ENCODE measurements at places on chromosomes 2 and 18.

- no peak for DNase-seq
Measured at GRCh38 chr2:172861656-172862476, 126.2 kb downstream of the RAPGEF4 start.

DNA sequence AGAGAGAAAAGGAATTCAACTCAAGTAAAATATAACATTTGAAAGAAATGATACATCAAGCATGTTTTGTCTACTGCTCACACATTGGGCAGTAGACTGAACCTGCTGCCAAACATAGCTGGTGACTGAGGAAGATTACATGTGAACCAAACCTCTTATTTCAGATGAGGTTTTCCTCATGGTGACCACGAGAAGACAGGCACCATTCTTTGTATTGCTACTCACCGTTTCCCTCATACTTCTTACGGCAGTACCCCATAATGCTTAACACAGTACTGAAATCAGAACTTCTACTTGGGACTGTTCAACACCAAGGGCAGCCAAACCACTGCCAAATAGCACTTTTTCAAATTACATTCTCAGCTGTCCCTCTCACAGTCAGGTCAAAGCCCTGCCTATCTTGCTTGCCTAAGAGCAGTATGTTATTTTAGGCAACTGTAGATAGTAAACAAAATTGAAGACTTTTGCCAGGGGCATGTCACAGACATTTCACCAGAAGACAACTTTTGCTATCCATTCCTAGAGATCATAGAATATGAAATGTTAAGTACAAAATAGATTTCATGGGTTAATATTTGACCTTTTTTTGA lies 167.1 kb upstream of the DOK6 start:
- DNase-seq: no peak

GRCh38 chr18:55753643-55754263 lies 165.8 kb upstream of the TCF4 start:
- no peak for DNase-seq

GRCh38 chr18:78767648-78768071 lies 212.0 kb upstream of the SALL3 start:
- DNase-seq: no peak

- no peak for DNase-seq
Measured at GRCh38 chr18:26943906-26944305, 78.4 kb upstream of the AQP4 start.

GRCh38 chr2:71156573-71156972 lies 26.1 kb downstream of the MPHOSPH10 start:
- DNase-seq: no peak

- no peak for DNase-seq
Measured at GRCh38 chr2:117087535-117088291, 726.8 kb upstream of the DDX18 start.

- no peak for DNase-seq
Measured at GRCh38 chr2:31580321-31581117, at the start of gene SRD5A2. SRD5A2 (minus strand) TSS chr2:31580938; CDS start chr2:31580900, 38 bp downstream.

DNA sequence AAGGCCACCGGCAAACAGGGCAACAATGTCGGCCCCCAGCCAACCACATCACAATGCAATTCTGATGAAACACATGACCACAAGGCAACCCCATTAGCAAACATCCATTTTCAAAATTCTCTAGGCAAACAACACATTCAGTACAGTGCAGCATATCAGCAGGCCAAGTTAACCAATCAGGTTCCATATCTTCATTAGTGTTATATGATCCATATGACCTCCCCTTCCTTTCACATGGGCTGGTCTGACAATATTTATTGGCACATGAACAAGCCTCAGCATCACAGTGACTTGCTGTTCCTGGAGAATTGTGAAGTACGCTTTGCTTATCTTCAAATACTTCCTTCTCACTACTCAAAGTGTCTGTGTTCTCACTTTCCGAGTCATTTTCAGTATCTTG lies 19.8 kb downstream of the RNF103 start:
- DNase-seq: no peak

GRCh38 chr2:40783704-40784103 lies 331.8 kb upstream of the SLC8A1 start:
- no peak for DNase-seq

GRCh38 chr2:139798391-139798790 lies 1018.2 kb upstream of the NXPH2 start:
- no peak for DNase-seq

DNA sequence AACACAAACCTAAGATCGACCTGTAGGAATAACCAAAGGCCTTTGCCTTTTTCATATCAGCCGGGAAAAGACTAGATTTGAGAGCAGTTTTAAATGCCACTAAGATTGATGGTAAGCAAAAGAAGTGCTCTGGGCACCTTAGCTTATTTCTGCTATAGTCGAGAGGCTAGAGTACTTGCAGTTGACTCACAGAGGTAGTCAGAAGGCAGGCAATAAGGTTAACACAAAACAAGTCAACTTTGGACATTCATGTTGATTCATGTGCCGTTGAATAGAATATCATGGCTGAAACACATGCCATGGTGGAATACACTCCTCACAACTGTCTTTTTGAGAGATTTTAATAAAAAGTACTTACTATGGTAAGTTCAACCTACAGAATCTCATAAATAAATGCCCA lies 507.6 kb downstream of the ZEB2 start:
- no peak for DNase-seq

DNA sequence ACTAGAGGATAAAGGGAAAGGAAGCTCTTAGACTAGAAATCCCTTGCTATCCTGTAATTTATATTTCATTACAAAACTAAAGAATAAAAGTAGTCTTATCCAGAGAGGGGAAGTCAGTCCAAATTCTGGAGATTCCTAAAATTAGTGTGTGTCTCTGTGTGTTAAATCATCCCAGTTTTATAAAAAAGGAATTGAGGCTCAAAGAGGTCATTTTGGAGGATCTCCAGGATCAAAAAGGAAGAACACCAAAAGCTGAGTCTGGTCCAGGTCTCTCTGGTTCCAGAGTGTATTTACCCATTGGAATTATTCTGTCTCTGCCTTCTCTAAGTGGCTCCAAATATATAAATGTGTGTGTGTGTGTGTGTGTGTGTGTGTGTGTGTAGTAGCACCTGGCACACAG lies 166.7 kb downstream of the NRXN1 start:
- DNase-seq: no peak

DNA sequence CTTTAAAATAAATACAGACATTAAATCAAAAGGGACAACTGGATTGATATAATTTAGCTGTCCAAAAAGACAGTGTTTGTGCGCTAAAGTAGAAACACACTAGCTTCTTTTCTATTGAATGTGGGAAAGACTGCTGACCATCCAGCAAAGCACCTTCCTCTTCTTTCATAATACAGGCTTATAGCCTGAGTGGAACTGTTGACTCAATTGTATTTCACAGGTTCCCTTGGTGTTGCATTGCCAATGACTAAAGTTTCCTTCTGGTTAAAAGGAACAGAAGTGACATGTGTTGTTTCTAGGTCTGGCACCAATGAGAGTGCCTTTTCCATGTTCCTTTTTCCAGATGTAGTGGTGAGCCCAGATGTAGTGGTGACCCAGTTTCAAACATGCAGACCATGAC lies 412.3 kb downstream of the RNF144A start:
- no peak for DNase-seq

DNA sequence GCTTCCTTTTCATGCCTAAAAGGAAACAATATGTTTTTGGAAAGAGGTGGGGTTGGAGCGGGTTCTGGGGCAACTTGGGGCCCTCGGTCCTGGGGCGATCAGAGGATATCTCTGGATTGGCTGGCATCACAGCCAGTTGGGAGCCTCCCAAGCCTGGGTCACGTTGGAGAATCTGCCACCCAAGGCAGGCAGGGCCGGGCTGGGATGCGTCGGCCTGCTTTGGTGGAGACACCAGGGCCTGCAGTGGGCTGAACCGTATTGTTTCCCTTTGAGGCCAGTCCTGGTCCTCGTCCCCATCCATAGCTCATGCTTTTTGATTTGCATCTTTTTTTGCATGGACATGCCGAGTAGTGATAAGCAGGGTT lies 235.8 kb downstream of the ATAD2B start:
- no peak for DNase-seq

DNA sequence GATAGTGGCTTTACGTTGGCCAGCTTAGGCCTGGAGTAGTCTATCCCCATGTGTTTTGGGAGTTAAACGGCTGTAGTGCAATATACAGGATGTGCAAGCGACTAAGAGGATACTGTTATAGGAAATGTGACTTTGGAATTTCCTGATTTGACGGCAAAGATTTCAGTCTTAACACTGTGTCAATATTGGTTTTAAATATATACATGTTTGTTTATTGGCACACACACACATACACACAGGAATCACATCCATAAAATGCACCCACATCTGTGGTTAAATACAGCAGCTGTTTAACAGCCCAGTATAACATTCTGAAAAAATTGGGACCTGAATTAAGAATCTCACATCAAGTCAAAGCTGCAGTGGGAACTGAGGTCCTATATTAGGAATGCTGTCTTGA lies 347.1 kb downstream of the TXNL1 start:
- DNase-seq: no peak

GRCh38 chr2:240225660-240226475 lies 85.4 kb upstream of the OTOS start:
- DNase-seq: no peak

DNA sequence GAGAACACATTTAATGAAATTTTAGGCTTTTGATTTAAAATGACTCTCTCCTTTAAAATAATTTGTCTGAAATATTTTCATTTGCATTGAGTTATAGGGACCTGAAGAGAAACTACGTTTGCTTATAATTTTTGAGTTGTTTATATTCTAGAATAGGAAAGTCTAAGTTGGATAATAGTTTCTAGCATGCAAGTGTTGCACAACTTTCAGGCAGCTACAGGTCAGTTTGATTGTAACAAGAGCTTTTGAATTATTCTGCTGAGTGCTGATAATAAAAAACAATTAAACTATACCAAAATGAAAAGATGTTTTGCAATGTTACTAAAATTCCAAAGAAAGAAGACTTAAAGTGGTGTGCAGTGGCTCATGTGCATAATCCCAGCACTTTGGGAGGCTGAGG lies 71.0 kb downstream of the PDE1A start:
- no peak for DNase-seq

- no peak for DNase-seq
Measured at GRCh38 chr2:205849136-205849535, 166.8 kb downstream of the NRP2 start.

DNA sequence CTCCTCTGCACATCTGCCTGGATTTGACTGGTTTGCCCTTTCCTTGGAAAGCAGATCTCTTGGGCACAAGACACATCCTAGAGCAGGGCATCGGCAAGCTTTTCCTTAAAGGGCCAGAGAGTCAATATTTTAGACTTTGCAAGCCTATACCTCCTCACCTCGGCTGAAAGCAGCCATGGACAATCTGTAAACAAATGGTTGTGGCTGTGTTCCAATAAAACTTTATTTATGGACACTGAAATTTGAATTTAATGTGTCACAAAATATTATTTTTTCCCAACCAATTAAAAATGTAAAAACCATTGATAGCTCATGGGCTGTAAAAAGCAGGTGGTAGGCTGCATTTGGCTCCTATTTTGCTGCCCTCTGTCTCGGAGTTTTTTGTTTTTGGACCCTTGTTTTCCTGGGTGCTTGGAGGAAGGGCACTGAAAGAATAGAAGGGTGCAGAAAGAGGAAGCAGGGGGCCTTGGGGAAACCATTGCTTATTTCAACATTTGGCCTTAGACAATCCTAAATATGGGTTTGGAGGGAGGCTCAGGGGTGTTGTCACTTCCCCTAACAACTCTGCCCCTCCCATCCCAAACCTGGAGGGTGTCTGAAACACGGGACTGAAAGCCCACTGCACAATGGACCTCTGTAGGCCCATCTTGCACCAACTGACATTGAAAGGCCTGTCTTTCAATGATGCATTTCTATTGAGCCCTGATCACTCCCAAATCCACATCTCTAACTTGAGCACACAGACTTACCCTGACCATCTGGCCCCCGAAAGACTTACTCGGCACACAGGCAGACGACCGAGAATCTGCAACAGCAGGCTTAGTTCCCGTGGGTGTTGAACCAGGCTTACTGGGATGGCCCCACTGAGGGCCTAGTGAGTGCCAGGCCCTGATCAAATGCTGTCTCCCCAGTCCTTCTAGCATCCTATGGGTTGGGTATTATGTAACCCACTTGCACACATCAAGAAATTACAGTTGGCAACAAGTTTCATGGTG lies 7.1 kb upstream of the ZFP36L2 start:
- no peak for DNase-seq

GRCh38 chr2:165499131-165499530 lies 29.6 kb downstream of the CSRNP3 start:
- no peak for DNase-seq

GRCh38 chr18:61546590-61546989 lies 213.4 kb downstream of the CDH20 start:
- no peak for DNase-seq

GRCh38 chr2:98907966-98908905 lies 27.8 kb downstream of the CRACDL start:
- DNase-seq: no peak

- no peak for DNase-seq
Measured at GRCh38 chr2:229713371-229714079, 830 bp downstream of the DNER start.

GRCh38 chr2:170148161-170148560 lies 29.8 kb upstream of the MYO3B start:
- DNase-seq: no peak

GRCh38 chr18:63975628-63976027 lies 5.7 kb downstream of the SERPINB8 start:
- no peak for DNase-seq

DNA sequence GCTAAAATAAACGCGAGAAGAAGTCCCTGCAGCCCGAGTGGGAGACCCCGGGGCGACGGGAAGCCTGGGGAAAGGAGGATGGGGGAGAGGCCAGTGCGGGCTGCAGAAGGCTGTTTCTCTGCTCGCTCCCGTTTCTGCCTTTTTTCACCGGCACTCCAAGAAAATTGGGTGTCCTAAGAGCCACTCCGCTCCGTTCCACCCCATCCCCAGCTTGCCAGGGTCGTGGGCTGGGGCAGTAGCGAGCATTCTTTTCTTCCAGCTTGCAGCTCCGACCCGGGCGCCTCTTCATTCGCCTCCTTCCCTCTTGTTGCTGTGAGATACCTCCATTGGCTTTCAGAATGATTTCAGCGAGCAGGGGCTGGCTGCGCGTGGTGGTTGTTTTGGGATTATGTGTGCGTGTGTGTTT lies 1.1 kb downstream of the HOXD3 start:
- DNase-seq: no peak

GRCh38 chr2:100184055-100184737 lies 41.8 kb upstream of the AFF3 start:
- DNase-seq: no peak

GRCh38 chr18:55287149-55287806 lies 300.7 kb downstream of the TCF4 start:
- DNase-seq: no peak

DNA sequence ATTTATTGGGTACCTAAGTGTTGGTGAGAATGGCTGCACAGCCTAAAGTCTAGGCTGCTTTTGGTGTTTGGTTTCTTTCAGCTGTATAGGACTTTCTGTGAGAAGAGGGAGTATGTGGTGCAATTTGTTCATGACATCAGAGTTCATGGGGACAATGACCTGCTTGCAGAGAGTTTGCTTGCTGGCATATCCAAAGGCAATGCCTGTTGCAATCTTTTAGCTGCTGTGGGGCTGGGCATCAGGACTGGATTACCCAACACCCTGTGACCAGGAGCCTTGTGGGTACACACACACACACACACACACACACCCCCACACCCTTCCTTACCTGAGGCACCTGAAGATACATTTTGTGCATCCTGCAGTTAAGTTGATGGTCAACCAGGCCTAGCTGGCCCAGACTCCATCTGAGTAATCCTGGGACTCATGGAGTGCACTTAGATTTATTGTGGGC lies 68.4 kb downstream of the LIPG start:
- no peak for DNase-seq
